ENCODE measurements at places on chromosomes 2 and 18.

DNA sequence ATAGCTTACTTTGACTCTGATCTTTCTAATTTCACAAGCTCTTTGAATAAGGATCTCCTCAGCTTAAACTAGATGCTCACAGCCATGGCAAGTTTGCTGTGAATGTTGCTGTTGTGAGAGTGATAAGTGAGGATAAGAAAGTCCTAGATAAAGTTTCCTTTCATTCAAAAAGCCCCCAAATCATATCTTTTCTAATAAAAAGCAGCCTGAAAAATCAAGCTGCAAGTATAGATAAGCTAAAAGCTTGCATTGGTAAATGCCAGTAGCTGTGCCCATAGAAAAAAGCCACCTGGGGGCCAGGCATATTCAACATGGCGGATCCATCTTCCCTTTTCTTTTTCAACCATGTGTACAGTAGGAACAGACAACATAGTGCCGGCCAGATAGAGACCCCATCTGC is 4.3 kb downstream of the NLRC4 start:
- DNase-seq: no peak

DNA sequence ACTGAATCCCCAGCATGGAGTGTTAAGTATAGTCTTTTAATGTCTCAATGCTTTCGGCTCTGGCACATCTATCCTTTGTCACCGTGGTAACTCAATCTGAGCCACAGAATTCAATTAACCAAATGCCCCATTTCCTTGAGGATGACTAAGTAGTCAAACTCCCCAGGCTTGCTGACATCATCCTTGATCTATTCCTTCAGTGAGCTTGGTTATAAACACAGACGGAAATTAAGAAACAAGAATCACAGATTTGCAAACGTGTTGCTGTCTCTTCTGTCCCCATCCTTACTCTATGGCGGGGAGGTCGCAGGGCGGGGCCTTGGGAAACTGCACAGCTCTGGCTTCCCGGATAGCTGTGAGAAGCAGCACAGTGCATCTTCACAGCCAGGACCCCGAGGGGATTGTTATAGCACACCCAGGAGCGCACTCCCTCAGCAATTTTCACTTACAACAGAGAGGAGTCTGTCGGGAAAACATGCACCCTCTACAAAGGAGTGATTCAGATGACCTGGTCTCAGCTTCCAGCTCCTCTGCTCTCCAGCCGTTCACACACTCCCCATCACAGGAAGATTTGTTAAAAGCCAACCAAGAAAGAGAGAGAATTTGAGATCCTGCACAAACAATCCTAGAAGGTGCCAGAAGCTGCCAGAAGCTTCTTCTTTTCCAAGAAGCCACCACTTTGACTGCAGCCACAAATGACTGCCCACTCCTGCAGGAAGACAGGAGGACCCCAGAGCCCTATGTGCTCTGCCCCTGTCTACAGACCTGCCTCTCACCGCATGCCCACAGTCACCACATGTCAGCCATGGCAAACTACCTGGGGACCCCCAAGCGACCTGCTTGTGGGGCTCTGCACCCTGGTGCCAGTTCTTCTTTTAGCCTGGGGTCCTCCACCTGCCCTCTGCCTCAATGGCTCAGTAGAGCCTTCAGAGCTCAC is 44.9 kb upstream of the YWHAQ start:
- no peak for DNase-seq

DNA sequence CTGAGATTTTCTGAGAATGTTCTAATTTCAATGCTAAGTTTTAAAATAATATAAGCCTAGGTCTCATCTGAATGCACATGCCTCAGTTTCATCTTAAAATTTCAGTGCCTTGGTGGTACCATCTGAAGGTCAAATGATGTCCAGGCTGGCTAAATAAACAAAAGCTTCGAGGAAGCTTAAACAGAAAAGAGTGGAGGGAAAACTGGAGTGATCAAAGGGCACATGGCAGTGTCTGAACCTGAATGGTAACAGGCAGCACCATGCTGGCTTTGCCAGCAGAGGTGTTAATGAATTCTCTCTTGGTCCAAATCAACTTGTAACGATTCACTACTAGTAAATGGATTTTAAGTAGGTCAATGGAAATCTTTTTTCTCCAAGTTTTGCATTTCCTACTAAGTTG is 158.4 kb upstream of the MEX3C start:
- no peak for DNase-seq

GRCh38 chr18:3380384-3380961 is 69.5 kb upstream of the TGIF1 start:
- DNase-seq: no peak

- DNase-seq: no peak
These were observed 60.1 kb downstream of the DYNC1I2 start for GRCh38 chr2:171747371-171747770.

- DNase-seq: no peak
These were observed 25.1 kb upstream of the ME2 start for GRCh38 chr18:50853863-50854271.

GRCh38 chr18:13620818-13621445 is 105.4 kb downstream of the FAM210A start:
- no peak for DNase-seq

GRCh38 chr2:64359171-64359891 is 94.6 kb upstream of the LGALSL start:
- no peak for DNase-seq

- DNase-seq: no peak
These were observed 2.4 kb downstream of the NUP35 start for GRCh38 chr2:183126635-183127034.

DNA sequence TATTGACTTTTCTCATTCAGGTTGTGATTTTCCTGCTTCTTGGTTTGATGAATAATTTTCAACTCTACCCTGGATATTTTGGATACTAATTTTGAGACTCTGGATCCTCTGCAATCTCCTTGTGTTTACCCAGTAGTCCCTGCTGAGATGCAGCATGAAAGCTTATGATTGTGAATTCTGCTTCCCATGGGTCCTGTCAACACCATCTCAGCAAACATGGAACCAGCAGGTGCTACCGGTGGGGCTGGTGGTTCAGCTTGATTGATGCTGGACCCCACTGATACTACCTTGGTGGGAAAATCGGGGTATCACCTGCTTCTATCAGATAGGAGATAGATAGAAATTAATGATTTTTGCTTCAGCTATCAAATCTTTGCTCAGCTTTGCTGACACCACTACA is 81.1 kb downstream of the SOWAHC start:
- DNase-seq: no peak

DNA sequence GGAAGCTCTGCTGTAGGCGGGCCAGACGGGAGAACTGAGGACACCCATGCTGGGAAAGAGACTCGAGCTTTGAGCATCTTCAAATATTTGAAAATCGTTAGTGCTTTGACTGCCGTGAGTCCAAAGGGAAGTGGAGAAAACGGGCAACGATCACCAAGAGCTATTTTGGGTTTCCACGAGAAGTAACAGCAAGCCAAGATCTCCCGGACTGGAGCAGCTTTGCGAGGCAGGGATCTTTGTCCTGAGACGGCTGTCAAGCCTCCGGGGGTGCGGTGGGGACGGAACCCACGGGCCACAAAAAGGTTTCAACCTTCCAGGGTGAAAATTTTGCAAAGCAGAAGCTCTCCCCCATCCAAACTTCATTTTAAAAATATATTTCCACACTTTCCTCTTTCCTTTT is 195.8 kb downstream of the NDUFA10 start:
- DNase-seq: no peak

- no peak for DNase-seq
These were observed 43.3 kb downstream of the FER1L5 start for GRCh38 chr2:96685577-96686459.

GRCh38 chr2:192190474-192190873 is 4.3 kb downstream of the TMEFF2 start:
- DNase-seq: no peak

GRCh38 chr2:126704434-126705160 is 48.6 kb downstream of the GYPC start:
- DNase-seq: no peak

DNA sequence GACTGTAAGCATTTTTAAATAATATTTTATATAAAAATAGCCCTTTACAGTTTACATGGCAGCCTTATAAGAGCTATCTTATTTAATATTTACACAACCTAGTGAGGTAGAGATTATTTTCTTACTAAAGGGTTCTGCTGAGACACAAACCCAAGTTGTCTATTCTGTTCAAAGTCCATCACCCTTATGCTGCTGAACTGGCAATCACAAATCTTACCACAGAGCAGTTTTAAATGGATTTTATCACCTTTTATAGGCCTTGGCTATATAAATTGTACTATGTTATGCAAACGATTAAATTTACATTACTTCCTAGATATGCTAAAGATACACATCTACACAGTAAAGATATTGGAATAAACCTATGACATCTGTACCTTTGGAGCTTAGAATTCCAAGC is 40.7 kb downstream of the RBM45 start:
- no peak for DNase-seq

- DNase-seq: no peak
These were observed 166.3 kb downstream of the HDAC4 start for GRCh38 chr2:239234191-239235175.

DNA sequence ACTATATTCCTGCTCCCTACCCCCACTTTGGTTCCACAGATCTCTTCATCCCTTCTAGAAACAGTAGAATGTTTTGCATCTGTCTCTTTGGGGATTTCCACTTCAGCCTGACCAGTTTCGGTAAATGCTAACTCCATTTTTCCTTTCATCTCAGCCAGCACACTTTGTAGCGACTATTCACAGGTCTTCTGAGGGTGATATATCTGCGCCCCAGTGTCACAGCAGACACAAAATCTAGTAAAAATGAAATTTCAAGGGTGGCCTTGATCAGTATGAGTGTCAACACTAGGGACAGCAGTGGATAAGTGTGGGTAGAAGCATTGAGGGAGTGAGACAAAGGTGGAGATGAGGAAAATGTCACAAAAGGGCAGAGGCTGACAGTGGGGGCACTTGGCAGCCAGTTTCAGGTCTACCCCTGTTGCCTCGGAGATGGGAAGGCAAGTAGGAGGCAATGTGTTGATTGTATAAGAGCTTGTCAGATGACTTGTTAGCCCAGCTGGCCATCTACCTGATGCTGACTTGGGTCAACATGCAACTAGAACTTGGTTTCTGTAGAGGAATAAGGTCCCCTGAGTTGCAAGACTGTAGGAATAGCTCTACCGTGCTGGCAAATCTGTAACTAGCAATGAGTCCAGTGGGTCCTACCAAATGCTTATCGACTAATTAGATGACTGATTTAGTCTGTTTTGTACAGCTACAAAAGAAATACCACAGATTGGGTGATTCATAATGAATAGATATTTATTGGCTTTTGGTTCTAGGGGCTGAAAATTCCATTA is 60.7 kb downstream of the CXCR4 start:
- DNase-seq: no peak

DNA sequence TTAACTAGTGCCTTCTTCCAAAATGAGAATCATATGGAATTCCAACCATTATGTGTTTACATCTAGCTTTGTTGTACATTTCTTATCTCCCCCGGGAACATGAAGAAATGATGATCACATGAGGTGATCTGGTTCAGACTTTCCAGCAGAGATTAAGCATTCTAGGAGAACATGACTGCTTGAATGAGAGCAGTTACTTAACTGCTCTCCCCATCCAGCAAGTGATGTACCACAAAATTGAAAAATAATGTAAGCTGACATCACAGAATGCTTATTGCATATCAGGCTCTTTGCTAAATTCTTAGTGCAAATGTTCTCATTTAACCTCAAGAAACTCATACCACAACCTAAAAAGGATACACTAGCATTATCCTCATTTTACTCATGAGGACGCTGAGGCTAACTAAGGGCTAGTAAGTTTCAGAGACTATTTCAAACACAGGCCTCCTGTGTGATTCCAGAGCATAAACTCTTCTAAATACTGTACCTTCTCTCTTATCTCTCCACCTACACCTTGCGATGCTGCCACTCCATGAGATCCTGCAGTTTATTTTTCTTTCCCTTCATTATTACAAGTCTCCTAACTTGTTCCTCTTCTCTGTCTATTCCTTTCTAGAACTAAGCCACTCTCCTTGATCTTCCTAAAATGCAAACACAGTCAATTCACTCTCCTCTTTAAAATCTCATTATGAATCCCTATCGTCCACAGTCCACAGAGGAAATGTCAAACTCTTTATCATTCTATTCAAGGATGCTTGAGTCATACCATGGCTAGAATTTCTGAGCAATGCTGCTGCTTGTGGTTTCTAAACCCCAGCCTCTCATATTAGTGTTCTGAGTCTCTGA is 1224.8 kb upstream of the ZEB2 start:
- DNase-seq: no peak

DNA sequence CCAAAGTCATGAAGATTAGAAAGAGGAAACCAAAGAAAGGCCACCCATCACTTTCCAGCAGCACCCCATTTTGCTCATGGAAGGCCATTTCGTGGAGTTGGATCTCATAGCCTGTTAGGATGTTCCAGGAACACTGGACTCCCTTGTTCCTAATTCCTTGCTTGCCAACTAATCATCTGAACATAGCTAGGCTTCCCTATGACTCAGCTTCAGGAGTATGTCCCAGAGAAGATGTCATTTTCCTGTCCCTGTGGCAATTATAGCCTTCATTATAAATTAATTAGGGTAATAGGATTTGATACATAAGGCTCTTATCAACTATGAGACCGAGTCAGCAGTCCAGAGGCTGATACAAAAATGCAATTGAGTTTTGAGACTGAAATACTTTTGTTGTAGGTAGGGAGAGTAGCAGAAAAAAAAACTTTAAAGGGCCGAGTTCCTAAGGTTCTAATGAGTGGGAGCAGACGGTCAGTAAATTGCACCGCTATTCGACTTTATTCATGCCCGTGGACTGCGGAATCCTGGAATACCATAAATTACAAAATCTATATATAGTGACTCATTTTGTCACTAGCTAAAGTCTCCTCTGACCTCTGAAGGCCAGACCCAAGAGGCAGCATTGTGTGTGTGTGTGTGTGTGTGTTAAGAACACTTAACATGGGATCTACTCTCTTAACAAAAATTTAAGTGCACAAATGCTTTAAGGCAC is 311.8 kb downstream of the FBXO15 start:
- no peak for DNase-seq

GRCh38 chr2:5980450-5981190 is 288.4 kb downstream of the SOX11 start:
- no peak for DNase-seq

DNA sequence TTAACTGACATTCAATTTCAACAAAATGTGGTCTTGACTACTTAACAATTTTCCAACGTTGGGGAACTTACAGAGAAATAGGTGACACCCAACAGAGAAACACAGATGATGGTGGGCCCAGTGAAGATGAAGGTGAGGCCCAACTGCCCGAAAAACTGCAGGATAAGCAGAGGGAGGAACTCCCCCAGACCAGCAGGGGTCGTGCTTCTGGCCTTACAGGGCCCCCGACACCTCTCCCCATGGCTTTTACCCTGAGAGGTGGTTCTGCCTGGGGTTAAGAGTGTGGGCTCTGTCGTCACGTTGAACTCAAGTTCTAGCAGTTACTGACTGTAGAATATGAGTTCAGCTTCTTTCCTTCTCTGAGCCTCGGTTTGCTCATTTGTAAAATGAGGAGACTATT is 119.5 kb upstream of the SMIM21 start:
- DNase-seq: no peak

DNA sequence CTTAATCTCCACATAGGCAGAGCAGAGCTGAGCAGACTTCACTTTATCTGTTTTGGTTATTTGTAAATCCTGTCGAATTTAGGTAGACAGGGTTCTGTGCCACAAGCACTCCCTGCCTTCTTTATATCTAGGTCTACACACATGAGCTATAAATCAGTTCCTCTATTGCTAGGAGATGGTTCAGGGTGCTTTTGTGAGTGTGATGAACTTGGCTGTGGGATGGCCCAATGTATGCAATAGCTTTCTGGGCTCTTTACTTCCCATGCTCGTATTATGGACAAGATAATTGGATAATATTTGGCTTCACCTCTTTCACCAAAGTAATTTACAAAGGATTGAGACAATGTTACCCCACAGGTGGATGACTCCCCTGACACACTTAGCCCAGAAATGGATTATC is 72.2 kb downstream of the PLB1 start:
- no peak for DNase-seq

Data from omental fat pad (tissue), 4 donors.